IMR-90 (cell line): ENCODE measurements at places on chromosomes 7 and 10. TPM values are rescaled to one million over a fixed set of nuclear protein-coding genes. Genes with fewer than 3 reads are reported as not detected.

C10orf105 gene
- not detected in 2 replicates for polyA plus RNA-seq

JCAD gene
- 14.8 and 15.9 TPM in 2 replicates for polyA plus RNA-seq

KAZALD1 gene
- 18.6 and 18.7 TPM in 2 replicates for polyA plus RNA-seq

- H3K4me1 ChIP-seq: peaks cover 9% of the 10 kb centered on the region
- no peak for DNase-seq
- no peaks in the 10 kb centered on the region for H3K27me3 ChIP-seq
- H3K27ac ChIP-seq: no peak overlapping the region
These were observed 303.6 kb upstream of the PITRM1 start for GRCh38 chr10:3476186-3476585.

- no peak overlapping the region for H3K27ac ChIP-seq
- no peaks in the 10 kb centered on the region for H3K27me3 ChIP-seq
- no peak overlapping the region for H3K4me3 ChIP-seq
- DNase-seq: no peak
These were observed 122.5 kb downstream of the TMEM26 start for GRCh38 chr10:61330669-61331068.

GRCh38 chr10:43076876-43077420 is at the start of gene RET:
TSS of gene RET (plus strand) at chr10:43077069. CDS start at chr10:43077259, 190 bp downstream.
- H3K4me1 ChIP-seq: no peaks in the 10 kb centered on the region
- peaks cover 45% of the 10 kb centered on the region for H3K27me3 ChIP-seq
- H3K4me3 ChIP-seq: 0 out of 2 replicates have a peak within 1 kb of the TSS, but pooled peaks have one; percentile 12
- no peak within 1 kb of the TSS for H3K27ac ChIP-seq

DNA sequence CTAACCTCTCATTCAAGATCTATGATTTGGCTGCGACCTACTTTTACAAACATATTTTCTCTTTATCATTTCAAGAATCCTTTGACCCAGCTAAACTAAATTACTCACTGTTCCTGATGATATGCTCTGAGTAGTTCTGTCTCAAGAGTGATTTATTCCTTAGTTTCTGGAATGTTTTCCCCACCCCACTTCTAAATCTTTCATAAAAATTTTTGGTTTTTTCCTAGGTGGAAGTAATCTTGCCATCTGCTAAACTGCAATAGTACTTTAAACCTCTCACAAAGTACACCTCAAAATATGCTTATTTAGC is 170.8 kb downstream of the DNAJC1 start:
- H3K4me3 ChIP-seq: no peak overlapping the region
- no peak for DNase-seq
- H3K4me1 ChIP-seq: no peaks in the 10 kb centered on the region
- H3K27ac ChIP-seq: no peak overlapping the region
- no peaks in the 10 kb centered on the region for H3K27me3 ChIP-seq
- no peaks in the 10 kb centered on the region for H3K36me3 ChIP-seq

- H3K4me1 ChIP-seq: no peaks in the 10 kb centered on the region; the same call in 1 of the 2 replicates
- H3K4me3 ChIP-seq: peak overlapping the region; percentile 92
- H3K27me3 ChIP-seq: no peaks in the 10 kb centered on the region
These were observed 820 bp downstream of the WAC start for GRCh38 chr10:28533571-28534304.

GRCh38 chr10:17684537-17684936 is 40.6 kb downstream of the STAM start:
- H3K36me3 ChIP-seq: peaks cover 2% of the 10 kb centered on the region; the same call in 1 of the 2 replicates
- no peaks in the 10 kb centered on the region; the same call in 1 of the 2 replicates for H3K4me1 ChIP-seq
- DNase-seq: no peak
- H3K27me3 ChIP-seq: no peaks in the 10 kb centered on the region

DNA sequence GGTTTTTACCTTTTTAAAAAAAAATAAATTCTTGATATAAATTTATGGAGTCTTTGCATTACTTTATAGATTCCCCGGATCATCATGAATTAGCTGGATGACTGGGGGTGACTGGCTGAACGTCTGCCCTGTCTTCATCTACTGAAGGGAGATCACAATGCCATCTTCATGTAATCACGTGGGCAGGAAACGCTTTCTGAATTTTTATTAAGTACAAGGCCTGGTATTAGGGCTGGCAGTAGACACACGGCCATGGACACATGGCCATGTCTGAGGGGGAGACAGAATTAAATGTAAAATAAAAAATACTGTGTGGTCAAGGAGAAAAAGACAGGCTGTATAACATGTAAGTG is 111.2 kb downstream of the VIPR2 start:
- DNase-seq: no peak
- H3K36me3 ChIP-seq: no peaks in the 10 kb centered on the region
- no peak overlapping the region for H3K27ac ChIP-seq

DNA sequence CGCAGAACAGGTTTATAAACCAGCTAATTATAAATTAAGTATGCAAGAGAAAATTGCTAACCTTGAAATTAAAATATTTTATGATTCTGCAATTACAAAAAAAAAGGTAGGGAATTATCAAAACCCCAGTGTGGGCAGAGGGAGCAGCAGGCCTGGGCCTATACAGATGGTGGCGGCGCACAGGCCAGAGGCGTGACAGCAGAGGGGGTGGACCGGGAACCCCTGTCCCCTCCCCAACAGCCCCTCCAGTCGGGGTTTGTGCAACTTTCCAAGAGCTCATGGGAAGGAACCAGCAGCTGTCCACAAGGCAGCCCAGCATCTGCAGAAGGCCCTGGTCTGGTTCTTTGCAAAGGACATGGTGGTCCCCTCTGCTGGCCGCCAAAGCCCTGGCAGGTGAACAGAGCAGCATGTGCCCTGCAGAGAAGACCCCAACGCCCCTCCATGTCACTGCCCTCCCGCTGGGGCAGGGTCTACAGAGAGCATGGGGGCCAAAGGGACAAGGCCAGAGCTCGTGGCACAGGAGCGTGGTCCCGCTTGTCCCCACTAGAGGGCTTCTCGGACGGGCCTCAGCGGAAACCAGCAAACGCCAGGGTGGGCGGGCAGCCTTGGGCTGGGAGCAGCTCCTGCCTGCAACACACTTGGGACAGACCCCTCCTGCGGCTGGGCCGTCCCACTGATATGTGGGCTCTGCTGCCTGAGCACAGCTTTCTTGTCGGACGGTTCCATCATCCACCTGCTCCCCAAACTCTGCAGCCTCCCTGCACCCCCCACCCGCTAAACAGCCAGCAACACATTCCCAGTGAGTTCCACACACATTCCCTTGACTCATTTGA is 75.1 kb downstream of the EBF3 start:
- H3K4me1 ChIP-seq: no peaks in the 10 kb centered on the region
- DNase-seq: peak; percentile 15
- no peak overlapping the region for H3K27ac ChIP-seq
- no peak overlapping the region for H3K4me3 ChIP-seq

GRCh38 chr10:121134711-121135110 is 283.5 kb downstream of the WDR11 start:
- no peaks in the 10 kb centered on the region for H3K4me1 ChIP-seq
- H3K36me3 ChIP-seq: no peaks in the 10 kb centered on the region
- no peak overlapping the region for H3K27ac ChIP-seq
- H3K27me3 ChIP-seq: no peaks in the 10 kb centered on the region

DNA sequence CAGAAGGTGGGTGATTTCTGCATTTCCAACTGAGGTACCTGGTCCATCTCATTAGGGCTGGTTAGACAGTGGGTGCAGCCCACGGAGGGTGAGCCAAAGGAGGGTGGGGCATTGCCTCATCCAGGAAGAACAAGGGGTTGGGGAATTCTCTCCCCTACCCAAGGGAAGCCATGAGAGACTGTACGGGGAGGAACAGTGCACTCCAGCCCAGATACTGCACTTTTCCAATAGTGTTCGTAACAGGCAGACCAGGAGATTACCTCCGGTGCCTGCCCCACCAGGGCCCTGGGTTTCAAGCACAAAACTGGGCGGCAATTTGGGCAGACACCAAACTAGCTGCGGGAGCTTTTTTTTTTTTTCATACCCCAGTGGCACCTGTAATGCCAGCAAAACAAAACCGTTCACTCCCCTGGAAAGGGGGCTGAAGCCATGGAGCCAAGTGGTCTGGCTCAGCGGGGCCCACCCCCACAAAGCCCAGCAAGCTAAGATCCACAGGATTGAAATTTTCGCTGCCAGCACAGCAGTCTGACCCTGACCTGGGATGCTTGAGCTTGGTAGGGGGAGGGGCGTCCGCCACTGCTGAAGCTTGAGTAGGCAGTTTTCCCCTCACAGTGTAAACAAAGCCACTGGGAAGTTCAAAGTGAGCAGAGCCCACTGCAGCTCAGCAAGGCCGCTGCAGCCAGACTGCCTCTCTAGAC is 31.2 kb downstream of the ARMC10 start:
- no peak overlapping the region for H3K27ac ChIP-seq
- no peak overlapping the region for H3K4me3 ChIP-seq
- H3K36me3 ChIP-seq: peaks cover 2% of the 10 kb centered on the region; the same call in 1 of the 2 replicates
- H3K4me1 ChIP-seq: peaks cover 5% of the 10 kb centered on the region; the same call in 1 of the 2 replicates
- DNase-seq: peak; percentile 16
